Hepatocyte (in vitro differentiated cells): ENCODE measurements at places on chromosomes 13 and 19.

DNA sequence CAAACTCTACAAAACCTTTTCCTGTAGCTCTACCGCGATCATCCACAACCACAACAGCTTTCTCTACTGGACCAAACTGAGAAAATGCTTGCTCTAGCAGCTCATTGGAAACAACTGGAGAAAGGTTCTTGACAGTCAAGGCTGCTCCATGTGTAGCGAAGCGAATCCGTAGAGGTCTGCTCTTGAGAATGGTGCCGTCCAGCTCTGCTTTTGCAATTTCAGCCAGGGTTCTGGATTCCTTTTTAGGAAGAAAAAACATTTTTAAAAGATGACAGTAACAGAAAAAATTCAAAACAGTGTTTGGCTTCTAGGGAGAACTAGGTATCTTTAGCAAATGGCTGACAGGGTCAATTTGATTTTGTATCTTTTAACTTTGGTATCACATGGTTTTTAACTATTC is 10.4 kb downstream of the PSPC1 start:
- H3K4me1 ChIP-seq: no peaks in the 10 kb centered on the region
- no peak for DNase-seq
- H3K27me3 ChIP-seq: no peaks in the 10 kb centered on the region
- H3K27ac ChIP-seq: no peak overlapping the region
- peaks cover 4% of the 10 kb centered on the region for H3K36me3 ChIP-seq

DNA sequence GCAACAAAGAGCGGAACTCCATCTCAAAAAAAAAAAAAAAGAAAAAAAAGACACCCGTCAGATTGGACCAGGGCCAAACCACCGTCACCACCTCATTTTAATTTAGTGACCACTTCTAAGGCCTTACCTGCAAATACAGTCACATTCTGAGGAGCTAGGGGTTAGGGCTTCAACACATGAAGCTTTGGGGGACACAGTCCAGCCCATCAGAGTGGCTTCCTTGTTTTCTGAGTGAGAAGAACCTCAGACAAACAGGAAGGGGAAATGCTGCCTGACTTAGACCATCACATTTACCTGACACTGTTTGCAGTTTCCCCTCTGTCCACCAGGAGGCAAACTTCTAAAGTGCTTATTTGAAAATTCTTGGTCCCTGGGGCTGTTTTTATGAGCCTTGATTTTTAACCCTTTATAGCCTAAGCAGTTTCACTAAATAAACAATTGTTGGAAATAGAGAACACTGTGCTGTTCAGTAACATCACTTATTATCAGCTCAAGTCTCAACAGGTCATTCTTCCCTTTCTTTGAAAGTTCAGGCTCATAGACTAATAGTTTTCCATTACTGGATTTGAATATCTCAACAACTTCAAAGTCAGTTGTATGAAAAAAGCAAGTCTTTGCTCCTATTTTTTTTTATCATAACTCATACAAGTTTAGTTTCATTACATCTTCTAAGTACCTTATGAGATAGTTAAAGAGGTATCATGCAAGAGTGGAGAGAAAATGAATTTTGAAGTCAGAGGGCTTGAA is 74.9 kb upstream of the WASF3 start:
- H3K4me3 ChIP-seq: no peak overlapping the region
- H3K27ac ChIP-seq: no peak overlapping the region
- H3K27me3 ChIP-seq: no peaks in the 10 kb centered on the region

DNA sequence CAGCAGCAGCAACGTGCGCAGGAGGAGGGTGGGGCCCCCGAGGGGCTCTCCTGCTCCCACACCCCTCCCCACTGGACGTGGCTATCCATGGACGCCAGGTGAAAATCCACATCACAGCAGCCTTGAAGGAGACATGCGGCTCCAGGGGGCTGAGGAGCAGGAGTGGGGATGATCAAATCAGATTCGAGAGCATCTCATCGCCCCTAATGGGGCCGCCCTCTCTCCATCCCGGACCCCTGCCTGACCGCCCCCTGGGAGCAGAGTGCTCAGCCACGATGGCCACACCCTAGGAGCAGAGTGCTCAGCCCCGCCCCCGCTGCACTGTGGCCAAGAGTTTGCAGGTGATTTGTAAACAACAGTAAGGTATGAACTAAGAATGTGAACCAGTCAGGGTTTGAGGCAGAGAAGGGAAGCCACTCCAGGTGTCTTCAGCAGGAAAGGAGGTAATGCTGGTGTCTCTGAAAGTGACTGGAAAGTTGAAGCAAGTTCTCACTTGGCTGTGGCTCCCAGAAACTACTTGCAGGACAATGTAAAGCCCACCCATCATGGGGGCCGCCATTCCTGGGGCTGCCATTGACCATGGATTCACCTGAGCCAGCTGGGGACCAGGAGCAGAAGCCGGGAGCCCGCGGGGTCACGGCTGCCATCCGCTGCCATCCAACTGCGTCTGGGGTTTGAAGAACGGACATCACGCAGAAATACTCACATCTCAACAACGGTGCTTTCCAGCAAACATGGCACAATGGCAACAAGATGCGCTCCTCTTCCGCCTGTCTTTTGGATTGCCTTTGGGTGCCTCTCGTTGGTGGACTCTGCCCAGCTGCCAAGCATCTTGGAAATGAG is 71.8 kb downstream of the SPACA7 start:
- no peak overlapping the region for H3K27ac ChIP-seq
- no peak for DNase-seq
- H3K36me3 ChIP-seq: no peaks in the 10 kb centered on the region
- H3K27me3 ChIP-seq: peaks cover 8% of the 10 kb centered on the region

- no peak overlapping the region for H3K4me3 ChIP-seq
- H3K36me3 ChIP-seq: no peaks in the 10 kb centered on the region
- DNase-seq: no peak
- no peaks in the 10 kb centered on the region for H3K4me1 ChIP-seq
- H3K27me3 ChIP-seq: no peaks in the 10 kb centered on the region
- no peak overlapping the region for H3K27ac ChIP-seq
Measured at GRCh38 chr19:31173991-31174390, 175.2 kb downstream of the TSHZ3 start.

DNA sequence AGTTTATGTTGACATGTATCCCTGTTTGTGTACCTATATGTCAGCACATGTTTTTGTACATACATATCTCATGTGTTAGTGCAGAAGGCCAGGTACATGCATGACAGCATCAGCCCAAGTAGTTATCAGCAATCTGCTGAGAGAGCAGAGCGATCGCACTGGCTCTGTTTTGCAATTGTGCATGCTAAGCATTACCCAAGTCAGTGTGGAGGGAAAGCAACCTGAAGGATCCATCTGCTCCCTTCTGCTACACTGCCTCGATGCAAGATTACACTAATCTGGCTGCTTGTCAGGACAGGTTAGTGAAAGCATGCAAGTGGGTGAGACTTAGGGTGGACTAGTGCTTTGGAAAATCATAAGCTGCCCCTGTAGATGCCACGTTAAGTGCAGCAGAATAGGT is 211.8 kb downstream of the PCCA start:
- no peaks in the 10 kb centered on the region for H3K36me3 ChIP-seq
- H3K4me1 ChIP-seq: no peaks in the 10 kb centered on the region
- no peaks in the 10 kb centered on the region for H3K27me3 ChIP-seq

DNA sequence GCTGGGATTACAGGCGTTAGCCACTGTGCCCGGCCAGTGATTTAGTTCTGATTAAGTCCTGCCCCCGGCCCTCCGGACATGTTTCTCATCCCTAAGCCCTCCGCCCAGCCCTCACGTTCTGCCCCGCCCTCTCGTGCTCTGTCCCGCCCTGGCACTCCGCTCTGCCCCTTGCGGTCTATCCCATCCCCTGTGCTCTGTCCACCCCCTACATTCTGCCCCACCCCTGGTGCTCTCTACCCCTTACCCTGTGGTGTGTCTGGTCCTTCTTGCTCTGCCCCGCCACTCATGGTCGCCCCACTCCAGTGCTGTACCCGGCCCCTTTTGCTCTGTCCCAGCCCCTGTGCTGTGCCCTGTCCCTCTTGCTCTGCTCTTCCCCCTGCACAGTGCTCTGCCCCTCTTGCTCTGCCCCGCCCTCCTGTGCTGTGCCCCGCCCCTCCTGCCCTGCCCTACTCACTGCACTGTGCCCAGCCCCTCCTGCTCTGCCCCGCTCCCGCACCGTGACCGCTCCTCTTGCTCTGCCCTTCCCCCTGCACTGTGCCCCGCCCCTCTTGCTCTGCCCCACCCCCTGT is 3.0 kb downstream of the GTPBP3 start:
- no peak overlapping the region for H3K4me3 ChIP-seq
- DNase-seq: no peak
- H3K4me1 ChIP-seq: peaks cover 6% of the 10 kb centered on the region
- no peaks in the 10 kb centered on the region for H3K36me3 ChIP-seq

- no peaks in the 10 kb centered on the region for H3K36me3 ChIP-seq
- no peaks in the 10 kb centered on the region for H3K27me3 ChIP-seq
Measured at GRCh38 chr19:7522923-7523667, 671 bp downstream of the MCOLN1 start.

GRCh38 chr13:48804821-48805601 is 151.3 kb downstream of the CYSLTR2 start:
- H3K36me3 ChIP-seq: no peaks in the 10 kb centered on the region
- H3K27ac ChIP-seq: no peak overlapping the region
- no peaks in the 10 kb centered on the region for H3K4me1 ChIP-seq
- H3K27me3 ChIP-seq: no peaks in the 10 kb centered on the region
- no peak overlapping the region for H3K4me3 ChIP-seq

GRCh38 chr19:38635483-38636399 is 11.7 kb upstream of the ACTN4 start:
- no peak for DNase-seq
- no peaks in the 10 kb centered on the region for H3K27me3 ChIP-seq
- peak overlapping the region; percentile 57 for H3K27ac ChIP-seq

GRCh38 chr13:98482476-98483444 is 94.1 kb downstream of the STK24 start:
- no peak for DNase-seq
- H3K27me3 ChIP-seq: no peaks in the 10 kb centered on the region
- no peak overlapping the region for H3K4me3 ChIP-seq
- H3K4me1 ChIP-seq: peaks cover 36% of the 10 kb centered on the region

DNA sequence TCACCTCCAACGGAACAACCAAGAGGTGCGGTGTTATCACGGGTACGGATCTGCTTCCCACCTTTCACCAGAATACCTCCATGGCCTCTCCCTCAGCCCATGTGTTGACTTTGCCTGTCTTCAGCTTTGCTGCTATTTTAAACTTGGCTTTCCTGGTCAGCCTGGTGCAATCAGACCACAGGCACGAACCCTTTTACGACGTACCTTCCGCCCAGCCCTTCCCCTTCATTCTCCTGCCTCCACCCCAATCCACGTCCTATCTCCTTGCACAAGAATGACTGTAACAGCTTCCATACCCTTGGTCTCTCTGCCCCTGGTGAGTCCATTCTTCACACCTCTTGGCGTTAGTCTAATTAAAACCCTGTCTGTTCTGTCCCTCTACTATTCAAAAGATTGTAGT is 431.7 kb downstream of the EFNB2 start:
- peaks cover 43% of the 10 kb centered on the region for H3K4me1 ChIP-seq
- peak overlapping the region; percentile 92 for H3K27ac ChIP-seq
- H3K27me3 ChIP-seq: no peaks in the 10 kb centered on the region
- no peaks in the 10 kb centered on the region for H3K36me3 ChIP-seq
- DNase-seq: peak; percentile 61

- DNase-seq: no peak
- H3K27ac ChIP-seq: no peak overlapping the region
- no peaks in the 10 kb centered on the region for H3K4me1 ChIP-seq
- H3K4me3 ChIP-seq: no peak overlapping the region
- no peaks in the 10 kb centered on the region for H3K36me3 ChIP-seq
Measured at GRCh38 chr19:51711702-51712101, 12.1 kb downstream of the HAS1 start.

DNA sequence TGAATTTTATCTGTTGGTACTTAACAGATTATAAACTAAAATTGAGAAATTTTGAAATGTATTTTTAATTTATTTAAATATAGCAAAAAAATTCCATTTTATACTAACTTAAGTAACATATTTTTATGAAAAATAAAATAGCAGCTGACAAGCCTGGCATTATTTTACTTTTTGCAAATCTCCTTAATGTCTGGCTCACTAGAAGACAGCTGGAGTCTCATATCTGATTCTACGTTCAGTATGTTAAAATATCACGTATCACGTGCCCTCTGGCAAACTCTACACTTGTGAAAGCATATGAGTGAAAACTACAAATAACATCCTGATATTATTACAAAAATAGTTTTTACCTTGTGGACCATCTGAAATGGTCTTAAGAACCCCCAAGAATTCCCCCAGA is 513.2 kb upstream of the NBEA start:
- no peaks in the 10 kb centered on the region for H3K27me3 ChIP-seq
- DNase-seq: no peak
- no peak overlapping the region for H3K27ac ChIP-seq
- H3K4me1 ChIP-seq: no peaks in the 10 kb centered on the region

GRCh38 chr13:109355166-109355565 is 431.2 kb downstream of the IRS2 start:
- no peak overlapping the region for H3K4me3 ChIP-seq
- no peaks in the 10 kb centered on the region for H3K27me3 ChIP-seq
- no peaks in the 10 kb centered on the region for H3K36me3 ChIP-seq
- no peak overlapping the region for H3K27ac ChIP-seq
- no peak for DNase-seq

DNA sequence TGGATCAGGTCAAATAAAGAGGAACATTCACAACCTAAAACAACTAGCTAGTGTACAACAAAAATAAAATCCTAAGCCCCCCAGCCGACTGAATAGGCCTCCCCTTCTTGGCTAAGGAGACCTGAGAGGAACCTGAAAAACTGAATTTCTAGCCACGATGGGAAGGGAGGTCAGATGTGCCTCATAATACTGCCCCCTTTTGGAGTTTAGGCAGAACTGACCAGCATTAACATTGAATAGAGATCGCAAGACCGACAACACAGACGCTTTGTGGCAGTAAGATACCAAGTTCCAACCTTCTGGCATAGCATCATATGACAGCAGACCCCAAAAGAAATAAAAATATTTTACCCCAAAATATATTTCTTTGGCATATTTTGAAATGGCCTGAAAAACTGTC is 15.9 kb downstream of the CBY2 start:
- no peak overlapping the region for H3K4me3 ChIP-seq
- H3K36me3 ChIP-seq: no peaks in the 10 kb centered on the region
- peak; percentile 25 for DNase-seq
- no peak overlapping the region for H3K27ac ChIP-seq
- peaks cover 9% of the 10 kb centered on the region for H3K27me3 ChIP-seq

DNA sequence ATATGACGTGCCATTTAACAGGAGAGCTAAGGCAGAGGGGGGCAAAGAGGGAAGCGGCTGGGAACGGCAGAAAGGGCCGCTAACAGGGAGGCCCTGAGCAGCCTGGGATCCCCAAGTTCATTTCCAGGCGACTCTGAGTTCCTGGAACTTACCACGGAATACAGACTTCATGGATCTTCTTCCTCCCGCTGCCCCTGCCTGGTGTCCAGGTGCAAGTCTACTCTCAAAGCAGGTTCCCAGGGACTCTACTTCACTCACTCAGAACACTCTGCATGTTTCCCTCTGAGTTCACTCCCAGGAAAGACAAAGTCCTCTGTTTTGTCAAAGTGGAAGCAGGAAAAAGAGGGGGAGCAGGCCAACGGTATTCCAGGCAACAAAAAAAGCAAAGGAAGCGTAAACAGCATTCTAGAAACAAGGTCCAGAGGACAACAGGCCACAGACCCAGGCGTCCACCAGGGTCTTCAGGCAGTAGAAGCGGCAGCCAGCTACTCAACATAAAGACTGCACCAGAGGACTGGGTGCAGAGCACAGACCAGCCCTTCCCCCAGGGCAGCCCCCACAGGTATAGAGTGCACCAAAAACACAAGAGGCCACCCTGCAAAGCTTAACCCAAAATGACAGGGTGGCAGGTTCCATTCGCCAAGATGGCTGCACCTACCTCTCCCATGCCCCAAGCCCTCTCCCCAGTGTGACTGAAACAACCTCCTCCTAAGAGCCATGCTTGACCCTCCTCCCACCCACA is 3.0 kb downstream of the MIER2 start:
- no peak overlapping the region for H3K27ac ChIP-seq
- peaks cover 22% of the 10 kb centered on the region for H3K4me1 ChIP-seq
- no peaks in the 10 kb centered on the region for H3K36me3 ChIP-seq
- no peaks in the 10 kb centered on the region for H3K27me3 ChIP-seq
